ENCODE measurements at places on chromosomes 3 and 15.
A peak's percentile ranks its signal among the peaks of the same experiment; 100 is the strongest.

DNA sequence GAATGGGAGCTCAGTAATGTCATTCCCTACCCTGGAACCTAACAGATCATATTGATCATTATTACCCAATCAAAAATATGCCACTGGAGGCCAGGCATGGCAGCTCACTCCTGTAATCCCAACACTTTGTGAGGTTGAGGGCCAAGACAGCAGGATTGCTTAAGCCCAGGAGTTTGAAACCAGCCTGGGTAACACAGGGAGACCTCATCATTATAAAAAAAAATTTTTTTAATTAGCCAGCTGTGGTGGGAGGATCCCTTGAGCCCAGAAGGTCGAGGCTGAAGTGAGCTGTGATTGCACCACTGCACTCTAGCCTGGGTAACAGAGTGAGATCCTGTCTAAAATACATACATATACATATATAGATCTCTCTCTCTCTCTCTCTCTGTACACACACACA, 10.2 kb downstream of the IGDCC4 start:
- no peak for DNase-seq

DNA sequence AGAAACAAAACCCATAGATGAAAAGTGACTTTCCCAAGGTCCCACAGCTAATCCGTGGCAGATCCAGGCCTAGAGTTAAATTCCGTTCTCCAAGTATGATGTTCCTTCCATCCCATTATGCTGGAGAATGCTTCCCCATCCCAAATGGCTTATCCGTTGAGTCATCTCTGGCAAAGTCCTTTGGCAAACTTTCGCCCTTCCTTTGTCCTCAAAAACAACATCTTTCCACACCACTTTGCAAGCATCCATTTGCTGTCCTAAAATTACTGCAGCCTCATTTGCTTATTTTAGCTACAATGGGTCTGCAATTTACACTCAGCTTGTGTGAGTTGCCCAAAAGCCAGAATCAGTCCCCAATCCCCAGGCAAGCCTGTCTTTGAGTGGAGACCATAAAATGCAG, 304.0 kb upstream of the TLE3 start:
- no peak for DNase-seq

DNA sequence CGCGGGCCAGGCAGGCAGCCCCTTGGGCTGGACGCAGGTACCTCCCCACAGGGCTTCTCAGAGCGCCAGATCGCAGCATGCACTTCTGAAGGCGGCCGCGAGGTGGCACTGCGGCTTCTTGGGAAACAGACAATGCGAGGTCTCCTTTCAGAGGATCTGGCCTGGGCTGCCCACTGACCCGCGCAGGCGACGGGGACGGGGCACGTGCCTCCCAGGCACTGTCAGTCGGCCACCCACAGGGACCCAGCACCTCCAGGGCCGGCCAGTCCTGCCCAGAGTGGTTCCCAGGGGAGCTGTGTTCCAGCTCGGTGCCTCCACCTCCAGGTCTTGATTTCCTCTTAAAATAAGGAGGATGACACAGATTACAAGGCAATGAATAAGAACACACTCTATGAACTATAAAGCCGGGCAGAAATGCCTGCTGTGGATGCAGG, 24.4 kb upstream of the TXNRD3 start:
- peak; percentile 35 for DNase-seq

DNA sequence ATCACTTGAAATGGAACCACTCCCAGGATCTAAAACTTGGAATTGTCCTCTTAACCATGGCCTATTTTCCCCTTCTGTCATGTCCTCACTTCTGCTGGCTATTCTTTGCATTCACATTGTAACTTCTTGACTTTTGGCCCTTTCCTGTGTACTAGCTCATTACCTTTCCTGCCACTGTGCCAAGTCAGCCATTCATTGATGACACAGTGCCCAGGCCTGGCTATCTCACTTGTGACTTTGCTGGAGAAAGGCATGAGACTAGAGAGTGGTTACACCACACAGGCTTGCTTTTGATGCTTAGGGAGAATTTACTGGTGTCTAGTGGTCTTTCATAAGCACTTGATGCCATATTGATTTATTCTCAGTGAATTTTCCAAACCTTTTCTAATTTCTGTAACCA, 101.1 kb downstream of the NR1D2 start:
- DNase-seq, result no peak

- DNase-seq, result no peak
Measured at GRCh38 chr3:148150141-148150540, 547.6 kb upstream of the AGTR1 start.

DNA sequence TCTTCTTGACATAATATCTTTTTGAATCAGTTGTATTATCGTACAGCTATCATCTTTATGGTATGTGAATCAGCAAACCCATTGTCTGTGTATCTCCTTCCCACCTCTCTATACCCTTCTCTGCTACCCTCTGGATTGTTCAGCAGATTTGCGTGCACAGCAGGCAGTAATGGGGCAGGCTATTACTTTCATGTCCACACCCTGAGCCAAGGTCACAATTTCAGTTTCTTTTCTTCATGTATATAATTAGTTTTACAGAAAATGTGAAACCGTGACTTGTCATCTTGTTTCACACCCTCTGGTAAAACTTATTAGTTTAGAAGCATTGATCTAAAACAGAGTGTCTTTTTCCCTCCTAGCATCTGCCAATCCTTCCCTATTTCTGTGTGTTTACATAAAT, 770.4 kb upstream of the SEMA6D start:
- DNase-seq, result no peak

DNA sequence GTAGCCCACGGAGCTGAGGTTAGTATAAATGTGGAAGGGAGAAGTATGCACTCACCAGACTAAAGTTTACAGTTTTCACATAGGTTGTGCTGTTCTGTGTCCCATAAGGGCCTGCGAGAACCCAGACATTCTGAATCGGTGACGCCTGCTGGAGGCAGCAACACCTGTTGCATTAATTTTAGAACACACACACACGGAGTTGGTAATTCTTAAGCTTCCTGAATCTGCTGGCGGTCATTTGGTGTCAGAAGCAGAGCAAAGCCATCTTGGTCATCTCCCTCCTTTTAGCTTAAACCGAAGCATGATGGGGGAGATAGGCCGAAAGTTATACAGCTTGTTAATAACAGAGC, 41.1 kb upstream of the AP3B2 start:
- no peak for DNase-seq

DNA sequence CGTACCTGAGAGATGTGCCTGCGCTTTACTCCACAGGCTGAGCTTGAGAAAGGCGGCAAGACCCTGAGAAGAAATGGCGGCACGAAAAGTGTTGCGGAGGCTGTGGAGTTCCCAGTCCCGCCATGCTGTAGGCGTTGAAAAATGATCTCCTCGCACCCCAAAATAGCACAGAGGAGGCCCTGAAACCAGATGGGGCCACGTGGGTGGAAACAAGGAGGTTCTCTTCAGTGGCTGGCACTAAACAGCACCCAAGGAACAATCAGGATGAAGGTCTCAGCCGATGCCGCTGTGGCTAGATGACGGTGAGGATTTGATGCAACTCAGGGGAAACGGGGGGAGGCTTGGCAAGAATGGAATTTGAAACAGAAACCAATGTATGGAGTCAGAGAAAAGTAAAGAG, 57.3 kb downstream of the TMEM212 start:
- DNase-seq, result no peak

DNA sequence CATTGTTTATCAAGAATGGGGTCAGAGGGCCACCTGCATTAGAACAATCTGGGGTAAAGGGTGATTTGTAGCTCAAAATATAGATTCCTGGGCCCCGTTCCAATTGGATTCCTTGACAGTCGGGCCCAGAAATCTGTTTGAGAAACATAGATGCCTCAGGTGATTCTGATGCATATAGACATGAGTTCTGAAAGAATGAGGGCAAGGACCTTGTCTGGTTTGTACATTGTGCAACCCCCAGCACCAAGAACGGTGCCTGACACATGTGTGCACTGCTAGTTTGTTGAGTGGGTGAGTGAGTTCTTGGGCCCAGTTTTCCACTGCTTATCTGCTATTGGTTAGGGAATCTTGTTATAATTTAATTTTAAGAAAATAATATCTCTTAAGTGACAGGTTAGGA, 16.6 kb downstream of the CRYBG3 start:
- DNase-seq, result no peak

GRCh38 chr3:40054568-40055222, 245.3 kb downstream of the MYRIP start:
- DNase-seq, result no peak

DNA sequence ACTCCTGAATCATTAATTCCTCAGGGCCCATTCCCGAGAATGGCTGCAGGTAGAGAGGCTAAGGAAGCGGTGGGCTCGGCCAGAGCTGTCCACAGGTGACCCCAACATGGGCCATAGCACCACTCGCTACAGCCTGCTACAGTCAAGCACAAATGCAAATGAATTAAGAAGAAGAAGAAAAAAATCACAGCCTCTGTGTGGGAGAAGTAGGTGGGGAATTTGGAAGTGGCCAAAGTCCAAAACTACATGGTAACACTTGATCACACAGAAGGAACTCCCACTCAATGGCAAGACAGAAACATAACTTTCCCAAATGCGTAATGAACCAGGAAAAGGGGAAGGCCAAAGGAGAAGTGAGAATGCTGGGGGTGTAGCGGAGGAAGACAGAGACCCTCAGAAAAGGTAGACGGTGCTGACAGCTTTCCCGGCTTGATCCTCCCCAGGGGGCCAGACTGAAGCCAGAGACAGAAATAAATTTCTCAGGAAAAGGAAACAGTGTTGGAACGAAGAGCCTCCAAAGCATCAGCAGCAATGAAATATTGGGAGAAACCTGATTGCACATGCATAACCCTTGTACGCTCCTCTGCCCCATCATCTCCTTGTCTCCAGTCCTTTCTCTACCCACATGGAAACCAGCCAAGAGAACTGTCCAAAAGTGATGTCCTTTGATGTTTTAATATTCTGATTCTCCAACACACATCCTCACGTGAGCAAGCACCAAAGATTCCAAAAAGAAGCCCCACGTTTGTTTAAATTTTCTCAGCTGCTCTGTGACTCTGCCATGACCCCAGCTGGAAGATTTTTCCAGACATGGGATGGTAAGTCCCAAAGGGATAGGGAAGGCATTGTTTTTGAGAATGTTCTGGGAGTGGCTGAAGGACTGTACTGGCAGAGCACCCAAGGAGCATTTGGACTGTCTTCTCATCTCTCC, 107.6 kb downstream of the OXNAD1 start:
- DNase-seq, result no peak

GRCh38 chr3:23921052-23921511, 4.2 kb downstream of the RPL15 start:
- no peak for DNase-seq

GRCh38 chr3:36678216-36679013, 85.9 kb downstream of the DCLK3 start:
- DNase-seq, result no peak

DNA sequence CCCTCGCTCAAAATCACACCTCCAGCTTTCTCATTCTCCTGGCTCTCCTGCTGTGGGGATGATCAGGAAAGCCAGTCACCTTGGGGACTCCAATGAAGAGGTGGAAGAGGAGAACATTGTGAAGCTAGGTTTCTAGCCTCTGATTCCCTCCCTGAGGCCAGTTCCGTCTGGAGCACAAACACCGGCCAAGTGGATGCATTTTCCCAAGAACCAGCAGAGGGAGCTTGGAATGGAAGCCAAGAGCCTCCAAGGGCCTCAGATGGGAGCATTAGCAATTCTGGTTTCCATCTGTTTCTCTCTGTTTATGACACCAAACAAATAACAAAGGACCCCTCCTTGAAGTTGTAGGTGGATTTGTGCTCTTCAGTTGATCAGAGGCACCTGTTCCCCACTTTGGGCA, 40.6 kb upstream of the NMNAT3 start:
- DNase-seq, result no peak

Data from NCI-H1417 treated with DMSO at 0.1 percent for 48 hours (cell line).